Posterior vena cava (tissue), 2 donors: ENCODE measurements at places on chromosomes 4 and X. TPM values are rescaled to one million over a fixed set of nuclear protein-coding genes. Genes with fewer than 3 reads are reported as not detected.

The FRG2 gene
- not detected for total RNA-seq

- DNase-seq = no peak
These were observed 24.8 kb downstream of the PDGFC start for GRCh38 chr4:156946516-156947424.

DNA sequence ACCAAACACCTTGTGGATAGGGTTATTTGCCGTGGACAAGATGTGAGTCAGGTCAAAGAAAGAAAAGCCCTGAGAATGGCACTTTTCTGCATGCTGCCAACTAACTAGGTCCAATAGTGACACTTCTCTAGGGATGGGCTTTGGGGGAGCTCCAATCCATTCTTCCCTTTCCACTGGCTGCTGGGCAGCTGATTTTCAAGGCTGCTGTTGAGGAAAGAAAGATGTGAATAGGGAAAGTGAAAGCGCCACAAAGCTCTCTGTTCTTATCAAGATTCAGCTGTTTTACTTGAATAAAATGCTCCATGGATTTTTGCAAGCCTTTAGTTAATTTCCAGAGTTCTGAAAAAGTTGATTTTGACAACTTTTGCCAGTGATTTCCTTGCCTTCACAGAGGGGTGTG lies 244.2 kb upstream of the F9 start:
- no peak for DNase-seq

The GCNA gene
- 1.3 TPM for total RNA-seq

The SLC10A4 gene
- 0.19 TPM for total RNA-seq

GRCh38 chr4:184793735-184794355 lies 31.9 kb downstream of the ACSL1 start:
- no peak for DNase-seq

DNA sequence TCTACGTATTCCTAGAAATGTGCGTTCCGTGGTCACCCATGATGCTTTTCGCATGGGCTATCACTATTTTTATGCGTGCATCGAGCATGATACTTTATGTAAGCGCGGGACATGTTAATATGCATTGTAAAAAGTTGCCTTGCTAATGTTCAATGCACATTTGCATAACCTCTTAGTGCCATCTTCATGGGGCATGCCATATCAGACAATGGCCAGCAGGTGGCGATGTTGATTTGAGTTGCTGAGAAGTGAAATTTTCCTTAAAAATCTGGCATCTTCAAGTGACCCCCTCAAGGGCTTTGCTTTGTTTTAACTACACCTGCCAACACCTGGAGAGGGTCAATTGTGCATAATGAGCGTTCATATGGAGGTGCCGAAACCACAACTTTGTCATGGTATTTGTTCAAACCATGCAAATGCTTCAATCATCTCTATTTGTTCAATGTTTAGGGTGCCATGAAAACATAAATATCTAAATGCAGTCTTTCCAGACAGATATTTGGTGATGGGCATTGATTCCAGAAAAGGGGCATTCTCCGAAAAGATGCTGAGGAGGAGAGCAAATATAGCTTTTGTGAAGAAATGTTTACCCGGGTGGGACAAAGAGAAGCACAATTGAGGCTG lies 833.9 kb upstream of the PRKX start:
- DNase-seq = no peak

- no peak for DNase-seq
These were observed 305.7 kb upstream of the BOD1L1 start for GRCh38 chr4:13933191-13933590.

The FAM47E gene
- total RNA-seq = 1.4 TPM

DNA sequence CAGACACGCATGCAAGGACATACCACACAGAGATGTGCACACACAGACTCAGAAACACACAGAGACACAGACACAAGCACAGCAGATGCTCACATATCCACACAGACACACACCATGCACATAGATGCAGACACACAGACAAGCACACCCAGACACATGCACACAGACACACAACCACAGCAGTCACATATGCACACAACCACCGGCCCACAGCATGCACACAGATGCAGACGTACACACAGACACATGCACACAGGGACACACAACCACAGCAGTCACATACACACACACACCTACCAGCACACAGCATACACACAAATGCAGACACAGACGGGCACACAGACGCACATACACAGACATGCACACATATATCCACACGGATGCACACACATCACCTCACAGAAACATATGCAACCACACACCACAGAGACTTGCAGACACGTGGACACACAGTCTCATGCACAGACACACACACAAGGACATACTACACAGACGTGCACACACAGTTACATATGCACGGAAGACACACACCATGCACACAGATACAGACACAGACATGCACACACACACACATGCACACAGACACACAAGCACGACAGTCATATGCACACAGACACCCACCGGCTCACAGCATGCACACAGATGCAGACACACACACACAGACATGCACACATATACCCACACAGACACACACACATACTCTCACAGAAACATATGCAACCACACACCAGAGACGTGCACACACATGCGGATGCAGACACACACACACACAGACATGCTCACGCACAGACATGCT lies 25.2 kb upstream of the SLC25A6 start:
- peak; percentile 41 for DNase-seq

GRCh38 chr4:107366900-107367299 lies 330.8 kb upstream of the DKK2 start:
- DNase-seq = no peak
